ENCODE measurements at places on chromosomes 2 and 18. TPM values are rescaled to one million over a fixed set of nuclear protein-coding genes. Genes with fewer than 3 reads are reported as not detected.

GRCh38 chr18:13366962-13367892 lies 148.7 kb downstream of the LDLRAD4 start:
- H3K27ac ChIP-seq: no peak overlapping the region
- H3K4me1 ChIP-seq: no peaks in the 10 kb centered on the region
- DNase-seq: no peak
- H3K27me3 ChIP-seq: peaks cover 4% of the 10 kb centered on the region
- no peak overlapping the region for H3K4me3 ChIP-seq
- H3K36me3 ChIP-seq: no peaks in the 10 kb centered on the region

- H3K4me3 ChIP-seq: no peak overlapping the region
- no peaks in the 10 kb centered on the region for H3K27me3 ChIP-seq
Measured at GRCh38 chr18:23284629-23285028, 149.3 kb downstream of the CABLES1 start.

Gene TMEM37
- total RNA-seq: 5.3 TPM

DNA sequence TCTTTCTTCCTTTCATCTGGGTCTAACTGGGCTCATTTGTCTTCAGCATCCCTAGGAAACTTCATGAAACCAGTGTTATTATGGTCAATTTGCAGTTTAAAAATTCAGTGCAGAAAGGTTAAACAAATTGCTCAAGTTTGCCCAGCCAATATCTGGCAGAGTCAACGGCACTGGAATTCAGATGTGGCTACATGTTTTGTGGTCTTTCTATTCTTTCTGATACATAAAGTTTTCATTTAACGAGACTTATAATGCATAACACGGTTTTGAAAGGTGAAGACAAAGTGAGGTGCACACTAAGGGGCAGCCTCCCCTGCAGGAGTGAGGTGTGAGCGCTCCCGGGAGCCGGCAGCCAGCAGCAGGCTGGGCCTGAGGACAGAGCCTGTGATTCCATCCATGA lies 164.6 kb downstream of the RTP5 start:
- H3K36me3 ChIP-seq: no peaks in the 10 kb centered on the region
- H3K27me3 ChIP-seq: peaks cover 18% of the 10 kb centered on the region
- H3K4me3 ChIP-seq: no peak overlapping the region
- H3K4me1 ChIP-seq: no peaks in the 10 kb centered on the region
- no peak for DNase-seq

Gene TUBA3E
- total RNA-seq: not detected

Data from neural crest cell (in vitro differentiated cells).